Stimulated activated CD4-positive, alpha-beta T cell treated with anti-CD3 and anti-CD28 coated beads, Interleukin-15, amount 100 ng/mL, for 1 hour (primary cell): ENCODE measurements at places on chromosomes 6 and 20.
A peak's percentile ranks its signal among the peaks of the same experiment; 100 is the strongest.

- DNase-seq, result no peak
Measured at GRCh38 chr6:103554911-103555310, 1304.8 kb downstream of the HACE1 start.

DNA sequence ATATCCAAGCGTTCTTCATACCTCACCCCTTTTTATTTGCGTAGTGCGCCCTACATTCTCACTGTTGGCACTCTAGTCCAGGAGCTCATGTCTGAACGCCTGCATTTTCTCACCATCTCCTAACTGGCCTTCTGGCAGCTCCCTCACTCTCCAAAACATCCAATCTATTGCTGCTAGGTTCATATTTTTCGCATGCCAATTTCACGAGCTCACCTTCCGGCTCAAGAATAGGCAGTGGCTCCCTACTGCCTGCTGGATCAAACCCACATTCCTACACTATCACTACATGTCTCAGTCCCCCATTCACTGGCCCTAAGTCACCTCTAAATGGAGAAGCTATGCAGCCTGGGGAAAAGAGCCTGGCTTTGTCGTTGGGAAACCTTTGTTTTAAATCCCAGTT lies 115.0 kb downstream of the IPCEF1 start:
- no peak for DNase-seq

DNA sequence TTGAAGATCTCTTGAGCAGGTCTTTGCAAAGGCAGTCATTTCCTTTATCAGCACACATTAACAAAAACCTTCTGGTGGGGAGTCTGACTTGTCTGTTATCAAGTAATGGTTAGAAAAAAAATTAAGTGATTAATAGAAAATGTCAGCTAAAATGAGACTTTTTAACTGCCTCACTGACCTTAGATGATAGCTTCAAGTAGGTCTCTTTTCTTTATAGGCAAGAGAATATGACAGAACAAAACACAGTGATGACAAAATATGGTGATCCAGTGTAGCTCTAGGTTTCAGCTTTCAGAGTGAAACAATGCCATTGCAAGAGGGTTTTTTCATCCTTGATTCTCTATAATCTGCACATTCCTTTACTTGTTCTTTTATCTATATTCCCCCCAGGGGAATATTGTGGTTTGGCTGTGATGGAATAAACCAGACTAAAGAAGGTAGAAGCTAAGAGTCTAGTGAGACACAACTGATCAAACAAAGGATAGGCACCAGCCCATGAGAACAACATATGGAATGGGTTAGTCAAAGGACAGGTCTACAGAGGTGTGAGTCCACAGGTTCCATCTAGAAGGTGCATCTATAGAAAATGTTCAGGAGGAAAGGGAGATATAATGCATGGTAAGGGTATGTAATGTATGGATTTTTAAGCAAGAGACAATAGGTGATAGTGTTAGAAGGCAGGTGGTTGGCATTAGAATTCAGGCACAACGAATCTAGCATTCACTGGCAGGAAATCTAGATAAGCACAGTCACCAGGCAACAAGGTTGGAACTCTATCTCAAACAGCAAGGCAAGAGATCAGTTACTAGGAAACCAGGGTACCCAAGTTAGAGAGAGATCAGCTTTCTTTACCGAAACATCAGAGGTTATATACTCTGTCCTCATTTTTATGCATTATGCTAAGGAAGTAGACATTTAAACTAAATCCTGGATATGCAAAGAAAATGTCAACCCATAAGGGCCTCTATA lies 228.9 kb upstream of the SMLR1 start:
- no peak for DNase-seq

GRCh38 chr6:16770701-16771569 lies 9.7 kb upstream of the ATXN1 start:
- peak; percentile 49 for DNase-seq

- no peak for DNase-seq
Measured at GRCh38 chr20:46520976-46521579, 7.7 kb upstream of the ZNF334 start.

DNA sequence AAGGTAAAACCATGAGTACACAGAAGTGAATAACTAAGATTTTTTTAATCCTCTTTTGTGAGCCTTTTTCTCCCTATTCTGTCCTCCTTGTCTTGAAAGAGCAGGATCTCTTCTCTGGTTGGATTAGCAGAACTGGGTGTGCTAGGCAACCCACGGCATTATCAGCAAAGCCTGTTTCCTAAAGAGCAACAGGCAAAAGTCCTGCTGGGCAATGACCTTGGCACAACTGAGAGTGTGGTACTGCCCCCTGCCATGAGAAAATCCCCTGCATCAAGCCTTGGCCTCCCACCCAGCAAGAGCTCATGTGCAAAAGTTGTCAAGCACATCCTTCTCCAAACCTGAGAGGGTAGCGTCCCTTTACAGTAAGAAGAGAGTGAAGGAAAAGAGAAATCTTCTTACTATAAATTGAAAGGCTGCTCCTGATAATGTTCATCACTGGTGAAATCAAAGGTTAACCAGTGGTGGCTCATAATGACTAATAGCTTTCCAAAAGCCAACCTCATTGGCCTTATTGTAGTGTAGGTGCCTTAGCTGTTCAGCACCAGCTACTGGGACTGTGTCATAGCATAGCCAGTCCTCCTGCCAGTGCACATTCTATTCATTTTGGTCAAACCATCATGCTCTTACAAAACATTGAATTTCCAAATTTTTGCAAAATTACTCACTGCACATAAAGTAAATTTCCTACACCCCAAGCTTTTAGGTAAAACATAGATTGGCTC lies 17.1 kb downstream of the KIF6 start:
- no peak for DNase-seq

- DNase-seq, result no peak
Measured at GRCh38 chr6:42418724-42419123, 33.0 kb downstream of the TRERF1 start.

GRCh38 chr6:11007715-11008608 lies 36.1 kb downstream of the ELOVL2 start:
- no peak for DNase-seq

GRCh38 chr20:63351811-63352591 lies 9.1 kb downstream of the CHRNA4 start:
- no peak for DNase-seq

- DNase-seq, result no peak
Measured at GRCh38 chr6:108791700-108792099, 56.5 kb upstream of the ARMC2 start.

DNA sequence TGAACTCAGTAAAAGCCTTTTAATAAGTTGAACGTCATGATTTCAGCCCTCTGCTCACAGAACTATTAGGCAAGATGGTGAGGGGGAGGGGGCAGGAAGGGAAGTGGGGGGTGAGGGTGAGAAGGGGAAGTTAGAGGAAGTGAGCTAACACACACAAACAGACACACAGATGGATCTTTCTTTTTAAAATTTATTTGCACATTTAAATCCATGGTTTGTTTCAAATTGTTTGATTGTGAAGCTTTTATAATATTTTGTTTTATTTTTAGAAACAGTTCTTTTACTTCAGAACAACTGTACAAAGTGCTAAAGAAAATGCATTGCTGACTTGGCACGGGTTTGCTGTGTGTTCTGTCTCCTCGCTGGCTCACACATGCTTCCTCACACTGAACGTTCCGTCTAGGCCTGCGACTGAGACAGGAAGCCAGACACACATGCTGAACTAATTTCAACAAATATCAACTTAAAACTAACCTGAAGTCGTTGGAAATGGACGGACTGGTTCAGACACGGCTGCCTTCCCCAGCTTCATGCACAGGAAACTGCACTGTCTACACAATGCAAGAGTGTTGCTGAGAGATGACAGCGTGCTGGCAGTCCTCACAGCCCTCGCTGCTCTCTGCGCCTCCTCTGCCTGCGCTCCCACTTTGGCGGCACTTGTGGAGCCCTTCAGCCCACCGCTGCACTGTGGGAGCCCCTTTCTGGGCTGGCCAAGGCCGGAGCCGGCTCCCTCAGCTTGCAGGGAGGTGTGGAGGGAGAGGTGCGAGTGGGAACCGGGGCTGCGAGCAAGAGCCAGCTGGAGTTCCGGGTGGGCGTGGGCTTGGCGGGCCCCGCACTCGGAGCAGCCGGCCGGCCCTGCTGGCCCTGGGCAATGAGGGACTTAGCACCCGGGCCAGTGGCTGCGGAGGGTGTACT lies 8.1 kb upstream of the ZBP1 start:
- DNase-seq, result no peak

- no peak for DNase-seq
Measured at GRCh38 chr6:14858808-14859207, 387.1 kb upstream of the JARID2 start.

DNA sequence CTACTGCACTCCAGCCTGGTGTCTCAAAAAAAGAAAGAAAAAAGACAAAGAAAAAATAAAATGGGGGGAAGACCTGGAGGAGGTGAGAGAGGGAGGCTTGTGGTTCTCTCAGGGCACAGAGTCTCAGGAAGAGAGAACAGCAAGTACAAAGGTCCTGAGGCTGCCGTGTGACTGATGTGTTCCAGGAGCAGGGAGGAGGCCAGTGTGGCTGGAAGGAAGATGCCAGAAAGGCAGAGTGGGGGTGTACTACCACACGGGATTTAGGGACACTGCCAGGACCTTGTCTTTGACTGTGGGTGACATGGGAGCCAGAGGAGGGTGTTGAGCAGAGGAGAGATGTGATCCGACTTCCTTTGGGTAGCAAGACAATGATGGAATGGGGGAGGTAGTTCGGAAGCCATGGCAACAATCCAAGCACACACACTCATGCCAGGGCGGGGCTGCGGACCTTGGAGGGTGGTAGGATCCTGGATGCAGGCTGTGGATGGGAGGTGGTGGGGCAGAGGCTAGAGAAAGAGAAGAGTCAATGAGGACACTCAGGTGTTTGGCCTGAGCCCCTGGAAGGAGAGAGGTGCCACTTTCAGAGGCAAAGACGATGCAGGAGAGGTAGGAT lies 136.4 kb upstream of the PTPN1 start:
- DNase-seq, result no peak

DNA sequence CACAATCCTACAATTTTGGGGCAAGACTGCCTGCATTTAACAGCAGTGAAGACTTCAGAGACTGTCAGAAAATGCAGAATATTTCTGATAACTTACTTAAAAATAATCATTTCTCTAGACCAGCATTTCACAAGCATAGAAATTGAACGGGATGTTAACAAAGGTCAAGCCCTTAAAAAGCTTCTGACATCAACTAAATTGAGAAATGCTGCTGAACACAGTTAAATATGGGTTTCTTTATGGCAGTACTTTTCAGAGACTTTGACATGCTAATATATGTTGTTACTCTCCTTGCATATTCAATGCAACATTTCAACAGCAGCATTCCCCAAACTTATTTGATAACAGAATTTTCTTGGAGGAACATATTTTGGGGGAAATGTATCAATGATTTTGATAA lies 84.5 kb downstream of the KIF13A start:
- no peak for DNase-seq

- no peak for DNase-seq
Measured at GRCh38 chr6:159609652-159610178, 83.3 kb downstream of the SOD2 start.

DNA sequence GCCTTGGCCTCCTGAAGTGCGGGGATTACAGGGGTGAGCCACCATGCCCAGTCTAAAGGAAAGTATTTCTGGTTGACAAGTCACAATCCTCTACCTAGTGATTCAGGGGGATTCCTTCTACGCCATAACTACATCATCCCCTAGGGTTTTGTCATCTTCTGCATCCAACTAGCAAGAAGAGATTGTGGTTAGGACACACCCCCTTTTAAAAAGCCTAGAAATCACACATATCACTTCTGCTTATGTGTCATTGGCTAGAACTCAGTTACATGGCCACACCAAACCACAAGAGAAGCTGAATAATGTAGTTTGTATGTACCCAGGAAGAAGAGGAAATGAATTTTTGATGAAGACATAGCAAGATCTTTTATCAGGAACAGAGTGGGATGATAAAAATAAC lies 14.7 kb upstream of the CHD6 start:
- no peak for DNase-seq

- DNase-seq, result no peak
Measured at GRCh38 chr20:17043323-17043722, 183.5 kb upstream of the PCSK2 start.

GRCh38 chr20:11431621-11432020 lies 486.1 kb upstream of the BTBD3 start:
- no peak for DNase-seq

GRCh38 chr6:7373739-7374138 lies 15.8 kb downstream of the CAGE1 start:
- no peak for DNase-seq

GRCh38 chr6:150395388-150396009 lies 26.7 kb downstream of the IYD start:
- no peak for DNase-seq

DNA sequence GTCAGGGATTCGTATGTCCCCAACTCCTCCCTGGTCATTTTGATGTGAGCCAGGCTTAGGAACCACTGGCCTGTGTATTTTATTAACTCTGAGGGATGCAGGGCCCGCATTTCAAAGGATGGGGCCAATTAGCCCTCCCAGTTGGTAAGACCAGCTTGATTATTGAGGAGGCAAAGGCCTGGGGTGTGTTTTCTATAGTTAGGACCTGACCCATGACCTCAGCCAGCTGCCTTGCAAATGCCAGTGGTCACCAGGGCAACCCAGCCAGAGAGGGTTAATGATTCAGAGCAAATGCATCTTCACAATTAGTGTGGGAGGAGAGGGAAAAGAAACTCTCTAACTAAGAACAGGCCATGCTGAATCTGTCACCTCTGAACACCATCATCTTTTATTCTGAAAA lies 835.4 kb downstream of the MAFB start:
- DNase-seq, result no peak

- peak; percentile 76 for DNase-seq
Measured at GRCh38 chr6:31664790-31665500, at the start of gene GPANK1. Gene GPANK1 (minus strand): TSS chr6:31664997. CDS start chr6:31664478, 519 bp downstream.

- no peak for DNase-seq
Measured at GRCh38 chr6:89640804-89641203, 2.3 kb upstream of the LYRM2 start.

DNA sequence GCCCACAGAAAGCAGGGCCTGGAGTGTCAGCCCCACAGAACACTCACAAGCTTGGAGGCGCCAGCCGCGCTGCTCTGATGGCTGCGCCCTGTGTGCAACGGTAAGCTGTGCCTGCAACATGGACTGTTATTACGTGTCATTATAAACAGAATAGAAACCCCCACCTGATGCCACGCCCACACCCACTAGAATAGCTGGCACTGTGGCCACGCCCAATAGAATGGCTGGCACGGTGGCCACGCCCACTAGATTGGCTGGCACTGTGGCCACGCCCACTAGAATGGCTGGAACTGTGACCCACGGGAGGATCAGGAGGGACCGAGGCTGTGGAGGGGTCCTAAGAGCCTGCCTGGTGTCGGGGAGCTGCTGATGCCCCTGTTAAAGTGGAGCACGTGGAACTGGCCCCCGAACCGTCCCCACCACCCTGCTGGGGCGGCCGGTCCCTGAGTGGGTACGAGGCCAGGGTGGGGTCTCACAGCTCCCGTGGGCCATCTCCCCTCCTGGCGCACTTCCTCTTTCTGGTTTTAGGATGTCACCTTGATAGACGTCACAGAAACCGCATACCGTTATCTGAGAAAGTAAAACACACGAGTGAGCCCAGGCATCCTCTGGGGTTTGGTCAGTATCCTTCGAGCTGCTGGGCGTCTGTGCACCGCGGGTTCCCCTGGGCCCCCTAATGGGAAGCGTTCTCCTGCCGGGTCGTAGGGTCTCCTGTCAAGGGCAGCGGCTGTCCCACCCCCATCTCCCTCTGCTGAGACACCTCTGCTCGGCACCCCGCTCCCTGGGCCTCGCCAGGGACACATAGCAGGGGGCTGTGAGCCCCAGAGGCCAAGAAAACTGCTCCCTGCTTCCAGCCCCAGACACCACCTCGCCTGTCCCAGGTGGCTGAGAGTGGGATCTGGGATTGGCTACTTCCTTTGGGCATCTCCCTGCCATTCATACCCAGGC lies 25.4 kb downstream of the SLC17A9 start:
- peak; percentile 60 for DNase-seq
